ENCODE measurements at places on chromosomes 5 and 9.

DNA sequence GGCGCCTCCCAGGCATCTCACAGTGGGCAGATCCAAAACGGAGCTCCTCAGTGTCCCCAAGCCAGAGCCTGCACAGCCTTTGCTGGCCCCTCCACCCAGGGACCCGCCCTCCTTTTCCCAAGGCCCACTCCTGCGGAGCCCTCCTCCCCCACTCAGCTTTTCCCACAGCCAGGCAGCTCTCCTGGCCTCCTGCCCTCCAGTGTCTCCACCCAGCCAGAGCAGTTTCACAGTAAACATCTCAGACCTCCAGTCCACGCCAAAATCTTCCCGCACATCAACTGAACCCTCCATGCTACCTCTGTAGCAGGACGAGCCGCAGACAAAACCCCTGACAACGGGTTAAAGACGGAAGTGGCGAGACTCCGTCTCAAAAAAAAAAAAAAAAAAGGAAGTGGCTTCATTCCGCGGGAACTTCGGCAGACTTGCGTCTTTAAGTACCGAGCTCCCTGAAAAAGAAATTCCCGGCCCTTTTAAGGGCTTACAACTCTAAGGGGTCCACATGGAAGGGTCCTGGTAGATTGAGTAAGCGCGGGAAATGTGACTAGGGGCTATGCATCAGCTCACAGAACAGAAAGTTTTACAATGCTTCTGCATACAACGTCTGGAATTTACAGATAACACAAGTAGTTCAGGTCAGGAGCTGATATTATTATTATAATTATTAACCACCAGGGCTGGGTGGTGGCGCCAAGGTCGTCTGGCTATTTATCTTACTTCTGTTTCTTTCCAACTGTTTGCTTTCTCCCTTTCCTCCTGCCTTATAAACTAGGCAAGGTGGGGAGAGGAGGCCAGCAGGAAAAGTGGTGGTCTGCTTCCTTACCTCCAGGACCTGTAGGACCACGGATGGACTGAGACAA is 11.4 kb upstream of the GRIN1 start:
- no peak for DNase-seq

- no peak for DNase-seq
Observed at GRCh38 chr5:148107608-148108007, 43.8 kb downstream of the SPINK5 start.

GRCh38 chr9:128635266-128636023 is 21.2 kb downstream of the DYNC2I2 start:
- no peak for DNase-seq

DNA sequence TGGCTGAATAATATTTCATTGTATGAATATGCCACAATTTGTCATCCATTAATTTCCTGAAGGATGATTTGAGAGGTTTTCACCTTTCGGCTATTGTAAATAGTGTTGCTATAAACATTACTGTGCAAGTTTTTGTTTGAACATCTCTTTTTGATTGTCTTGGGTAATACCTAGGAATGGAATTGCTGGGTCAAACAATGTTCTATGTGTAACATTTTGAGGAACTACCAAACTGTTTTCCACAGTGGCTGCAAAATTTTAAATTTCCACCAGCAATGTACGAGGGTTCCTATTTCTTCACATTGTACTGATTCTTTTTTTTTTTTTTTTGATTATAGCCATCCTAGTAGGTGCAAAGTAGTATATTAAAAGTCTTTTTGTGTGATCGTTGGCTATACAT is 63.8 kb upstream of the ANKH start:
- no peak for DNase-seq

DNA sequence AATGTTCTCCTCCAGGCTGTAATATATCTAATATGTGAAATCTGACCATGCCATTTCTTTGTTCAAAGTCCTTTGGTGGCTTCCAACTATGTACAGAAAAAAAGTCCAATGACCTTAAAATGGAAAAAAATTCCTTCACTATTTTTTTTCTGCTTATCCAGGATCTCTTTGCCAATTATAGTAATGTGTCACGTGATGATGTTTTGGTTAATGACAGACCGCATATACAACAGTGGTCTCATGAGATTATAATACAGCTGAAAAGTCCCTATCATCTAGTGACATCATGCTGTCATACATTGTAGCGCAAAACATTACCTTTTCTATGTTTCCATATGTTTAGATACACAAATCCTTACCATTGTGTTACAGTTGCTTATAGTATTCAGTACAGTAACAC is 477.6 kb downstream of the TMEM232 start:
- DNase-seq: no peak

DNA sequence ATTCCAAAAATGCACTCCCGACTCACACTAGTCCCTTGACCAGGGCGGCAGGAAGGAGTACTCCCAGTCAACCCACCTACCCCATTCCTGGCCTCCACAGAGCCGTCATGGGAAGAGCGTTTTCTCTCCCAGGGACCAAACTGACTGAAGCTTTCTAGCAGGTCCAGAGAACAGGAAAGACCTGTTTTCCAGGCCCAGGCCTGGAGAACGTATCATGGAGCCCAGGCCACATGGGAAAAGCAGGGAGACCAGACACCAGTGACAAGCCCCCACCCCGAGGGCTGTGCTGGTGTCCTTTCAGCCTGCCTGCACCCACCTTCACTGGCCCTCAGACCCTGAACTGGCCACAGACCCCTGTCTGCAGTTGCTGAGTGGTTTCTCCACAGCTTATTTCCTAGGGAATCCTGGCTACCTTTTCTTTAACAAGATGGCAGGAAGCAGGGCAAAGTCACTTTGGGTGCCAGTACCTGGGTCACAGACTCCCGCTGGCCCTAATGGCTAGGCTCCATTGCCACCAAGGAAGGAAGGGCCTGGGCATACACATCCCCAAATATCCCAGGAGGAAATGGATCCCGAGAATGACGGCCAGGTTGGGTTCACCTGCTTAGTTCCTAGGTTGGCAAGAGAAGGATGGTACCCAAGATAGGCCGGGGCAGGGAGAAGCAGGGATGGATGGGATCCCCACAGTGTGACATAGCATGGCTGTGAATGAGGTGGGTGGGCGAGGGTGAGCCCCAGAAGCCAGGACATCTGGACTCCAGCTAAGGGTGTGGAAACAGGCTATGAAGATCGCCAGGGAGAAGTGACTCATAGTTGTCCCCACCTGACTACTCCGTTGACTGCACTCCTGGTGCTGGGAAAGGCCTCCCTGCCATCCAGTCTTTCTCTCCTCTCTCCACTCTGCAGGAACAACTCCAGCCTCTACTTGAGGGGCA is 12.2 kb downstream of the CCNI2 start:
- no peak for DNase-seq

DNA sequence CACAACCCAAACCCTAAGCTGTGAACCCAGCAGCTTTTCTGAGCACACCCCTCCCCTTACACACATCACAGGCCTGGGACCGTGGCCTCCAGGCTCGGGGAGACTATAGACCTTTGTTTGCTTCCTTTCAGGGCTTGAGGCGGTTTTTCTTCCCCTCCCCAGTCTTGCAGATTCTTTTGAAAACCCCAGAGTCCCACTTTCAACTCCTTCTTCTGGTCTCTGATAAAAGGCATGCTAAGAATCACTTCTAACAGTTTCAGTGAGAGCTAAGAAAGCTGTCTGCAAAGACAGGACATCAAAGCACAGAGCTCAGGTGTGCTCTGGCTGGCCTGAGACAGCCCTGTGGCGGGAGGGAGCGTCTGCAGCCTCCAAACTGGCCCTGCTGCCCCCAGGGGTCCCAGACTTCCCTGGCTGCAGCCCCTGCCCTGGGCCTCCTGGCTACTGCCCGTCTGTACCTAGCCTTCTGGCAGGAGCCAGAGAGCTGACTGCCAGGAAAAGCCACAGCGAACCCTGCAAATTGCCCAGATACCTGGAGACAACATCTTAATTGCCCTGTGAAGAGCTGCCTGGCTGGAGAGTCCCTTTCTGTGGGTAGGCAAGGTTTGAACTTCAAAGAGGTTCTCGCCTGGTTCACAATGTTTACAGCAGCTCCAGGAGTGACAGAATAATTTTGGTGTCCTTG is 138.9 kb downstream of the GADD45G start:
- DNase-seq: peak; percentile 83

- no peak for DNase-seq
Observed at GRCh38 chr9:12813960-12814876, 39.4 kb downstream of the LURAP1L start.

- DNase-seq: no peak
Observed at GRCh38 chr5:82595113-82595512, 317.0 kb upstream of the RPS23 start.

DNA sequence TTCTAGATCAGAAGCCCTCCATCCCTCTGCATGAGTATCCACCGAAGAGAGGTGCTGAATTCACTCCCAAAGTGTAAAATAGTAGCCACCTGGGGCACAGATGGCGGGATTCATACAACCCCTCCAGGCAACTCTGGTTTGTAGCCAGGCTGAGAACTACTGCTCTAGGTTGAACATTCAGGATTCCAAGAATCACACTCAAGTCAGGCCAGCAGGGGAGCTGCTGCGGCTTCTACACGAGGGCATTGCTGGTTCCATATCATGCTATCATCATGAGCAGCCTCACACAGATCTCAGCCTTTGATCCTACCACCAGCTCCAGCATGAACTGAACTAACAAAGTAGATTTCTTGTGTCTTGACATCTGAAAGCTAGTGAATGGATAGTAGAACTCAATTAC is 367.9 kb downstream of the DIRAS2 start:
- no peak for DNase-seq

DNA sequence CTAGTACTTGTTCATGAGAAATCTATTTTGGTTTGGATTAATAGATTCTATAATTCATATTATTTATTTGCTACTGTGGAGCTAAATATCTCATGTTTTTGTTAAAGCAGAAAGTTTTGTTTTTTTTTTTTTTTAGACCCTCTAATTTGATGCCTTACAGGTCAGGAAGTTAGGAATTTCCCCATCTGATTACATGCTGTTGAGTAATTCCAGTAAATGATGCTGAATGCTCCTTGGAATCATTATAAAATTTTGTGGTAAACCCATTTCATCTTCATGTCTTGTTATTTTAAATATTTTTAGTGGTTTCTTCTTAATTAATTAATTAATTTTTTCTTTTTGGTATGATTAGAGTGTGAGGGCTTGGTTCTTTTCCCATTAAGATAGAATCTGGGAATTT is 35.6 kb downstream of the NNT start:
- DNase-seq: no peak

GRCh38 chr5:170362102-170362501 is 27.1 kb downstream of the KCNMB1 start:
- no peak for DNase-seq

GRCh38 chr5:142007237-142007544 is 5.6 kb downstream of the GNPDA1 start:
- DNase-seq: no peak

DNA sequence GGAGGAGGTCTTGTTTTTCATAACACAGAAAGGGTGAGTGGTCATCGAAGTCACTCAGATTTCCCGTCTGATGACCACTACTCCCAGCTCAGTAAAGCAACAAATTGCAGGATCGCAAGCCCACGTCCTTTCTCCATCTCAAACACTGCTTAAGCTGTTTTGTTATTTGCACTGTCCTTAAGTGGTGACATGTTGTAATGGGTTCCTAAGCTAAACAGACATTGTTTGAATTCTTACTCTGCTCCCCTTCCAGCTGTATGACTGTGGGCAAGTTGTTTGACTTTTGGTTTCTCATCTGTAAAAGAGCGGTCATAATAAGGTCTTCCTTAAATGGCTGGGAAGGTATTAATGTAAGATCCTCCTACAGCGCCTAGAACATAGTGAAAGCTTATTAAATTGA is 62.8 kb upstream of the EQTN start:
- no peak for DNase-seq

- DNase-seq: no peak
Observed at GRCh38 chr5:80141147-80141671, 106.1 kb downstream of the THBS4 start.

- DNase-seq: no peak
Observed at GRCh38 chr5:88244686-88245085, 24.0 kb downstream of the TMEM161B start.

GRCh38 chr5:132268769-132269551 is 11.5 kb downstream of the PDLIM4 start:
- DNase-seq: no peak

GRCh38 chr5:81242906-81243436 is 9.8 kb downstream of the CKMT2 start:
- DNase-seq: no peak

Data from CD4-positive, alpha-beta T cell (primary cell).